ENCODE measurements at places on chromosomes 11 and 22.

- DNase-seq: no peak
Measured at GRCh38 chr11:46718155-46719019, 626 bp upstream of the F2 start.

DNA sequence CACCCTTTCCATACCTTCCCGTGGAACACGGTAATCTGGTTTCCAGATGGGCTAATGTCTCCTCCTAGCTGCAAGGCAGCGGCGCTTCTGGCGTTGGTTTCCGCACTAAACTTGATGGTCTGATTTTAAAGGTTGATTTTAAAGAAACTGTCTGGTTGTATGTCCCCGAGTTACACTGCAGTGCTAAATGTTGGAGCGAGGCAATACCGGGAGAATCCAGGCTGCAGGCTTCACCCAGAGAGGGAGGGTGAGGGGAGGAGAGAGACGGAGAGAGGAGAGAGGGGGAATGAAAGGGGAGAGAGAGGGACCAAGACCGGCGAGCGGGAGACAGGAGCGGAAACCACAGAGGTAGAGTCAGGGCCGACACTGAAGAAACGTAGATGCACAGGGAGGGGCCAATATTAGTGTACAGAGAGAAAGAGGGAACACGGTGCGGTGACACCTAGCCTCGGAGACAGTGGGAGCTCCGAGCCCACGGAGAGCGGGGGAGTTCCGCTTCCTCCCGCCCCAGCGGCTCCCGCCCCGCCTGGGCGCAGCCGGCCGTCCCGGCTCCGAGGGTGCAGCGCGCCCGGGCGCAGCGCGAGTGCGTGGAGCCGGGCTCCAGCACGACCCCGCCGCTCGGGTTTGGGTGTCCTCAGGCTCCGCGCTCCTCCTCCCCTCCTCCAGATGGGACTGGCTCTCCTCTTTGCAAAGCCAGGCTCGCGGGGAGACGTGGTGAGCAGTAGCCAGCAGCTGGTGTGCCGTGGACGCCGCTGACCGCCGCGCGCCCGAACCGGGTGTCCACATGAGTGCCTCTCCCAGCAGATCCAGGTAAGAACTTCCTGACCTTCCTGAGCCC is 71.9 kb upstream of the GRAMD1B start:
- DNase-seq: no peak

- DNase-seq: no peak
Measured at GRCh38 chr11:16403448-16403803, 47.1 kb upstream of the SOX6 start.

DNA sequence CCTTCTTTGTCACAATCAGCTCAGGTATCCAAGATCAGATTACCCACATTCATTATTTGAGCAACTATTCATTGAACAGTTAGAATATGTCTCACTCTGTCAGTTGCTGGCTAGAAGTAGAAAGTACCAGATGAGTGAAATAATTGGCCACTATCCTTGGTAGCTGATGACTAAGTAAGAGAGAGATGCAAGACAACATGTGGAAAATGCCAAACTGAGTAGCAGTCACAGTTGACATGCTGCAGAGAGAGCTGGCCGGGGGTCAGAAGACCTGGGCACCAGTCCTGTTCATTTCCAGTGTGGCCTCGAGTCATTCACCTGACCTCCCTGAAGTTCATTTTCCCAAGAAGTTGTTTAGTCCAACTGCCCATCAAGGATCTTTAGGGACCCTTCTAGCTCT is 22.5 kb upstream of the SMIM35 start:
- no peak for DNase-seq

- DNase-seq: no peak
Measured at GRCh38 chr11:113553235-113553634, 78.0 kb upstream of the DRD2 start.

DNA sequence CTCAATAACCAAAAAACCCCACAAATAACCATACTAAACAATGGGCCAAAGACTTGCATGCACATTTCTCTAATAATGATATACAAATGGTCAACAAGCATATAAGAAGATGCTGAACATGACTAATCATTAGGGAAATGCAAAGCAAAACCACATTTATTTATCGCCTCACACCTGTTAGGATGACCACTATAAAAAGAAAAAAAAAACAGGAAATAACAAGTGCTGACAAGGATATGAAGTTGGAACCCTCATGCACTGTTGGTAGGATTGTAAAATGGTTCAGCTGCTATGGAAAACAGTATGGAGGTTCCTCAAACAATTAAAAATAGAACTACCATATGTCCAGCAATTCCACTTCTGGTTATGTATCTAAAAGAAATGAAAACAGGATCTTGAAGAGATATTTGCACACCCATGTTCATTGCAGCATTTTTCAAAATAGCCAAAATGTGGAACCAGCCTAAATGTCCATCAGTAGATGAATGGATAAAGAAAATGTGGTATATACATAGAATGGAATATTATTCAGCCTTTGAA is 66.2 kb downstream of the AMBRA1 start:
- DNase-seq: no peak

Measured in stimulated activated CD4-positive, alpha-beta T cell treated with anti-CD3 and anti-CD28 coated beads, Interleukin-1b, Interleukin-23, amount 100 ng/mL, for 1 hour (primary cell).